AG08396 (cell line): ENCODE measurements at places on chromosomes 3 and 15.

GRCh38 chr3:63385629-63386028 lies 107.5 kb downstream of the SYNPR start:
- no peak for DNase-seq

- DNase-seq: peak; percentile 78
Measured at GRCh38 chr15:32870240-32871033, 152.6 kb downstream of the GREM1 start.

DNA sequence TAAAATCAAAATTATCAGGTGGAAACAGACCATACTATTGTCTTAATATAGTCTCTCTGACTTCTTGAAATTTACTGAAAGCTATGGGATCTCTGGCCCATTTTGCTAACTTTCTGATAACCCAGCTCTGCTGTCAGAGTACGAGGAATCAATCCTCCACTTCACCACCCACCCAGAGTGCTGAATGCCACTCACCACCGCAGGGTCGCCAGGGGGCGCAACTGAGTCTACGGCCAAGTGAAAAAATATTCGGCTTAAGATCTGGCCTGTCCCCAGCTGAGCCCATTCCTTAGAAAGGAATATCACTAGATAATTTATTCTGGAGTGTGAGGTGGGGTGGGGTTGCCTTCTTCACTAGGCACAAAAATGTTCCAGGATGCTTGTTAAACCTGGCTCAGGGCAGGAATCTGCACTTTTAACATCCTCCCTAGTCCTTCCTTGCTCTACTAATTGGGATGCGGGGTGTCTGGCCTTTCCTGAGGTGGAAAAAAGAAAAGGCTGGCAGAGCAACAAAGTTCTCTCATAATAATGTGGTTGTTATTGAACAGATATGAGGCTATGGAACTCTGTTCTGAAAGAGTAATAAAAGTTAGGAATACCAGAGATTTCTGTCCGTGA lies 520.6 kb downstream of the MFSD1 start:
- peak; percentile 62 for DNase-seq

- no peak for DNase-seq
Measured at GRCh38 chr3:11375333-11376088, 103.3 kb downstream of the ATG7 start.

DNA sequence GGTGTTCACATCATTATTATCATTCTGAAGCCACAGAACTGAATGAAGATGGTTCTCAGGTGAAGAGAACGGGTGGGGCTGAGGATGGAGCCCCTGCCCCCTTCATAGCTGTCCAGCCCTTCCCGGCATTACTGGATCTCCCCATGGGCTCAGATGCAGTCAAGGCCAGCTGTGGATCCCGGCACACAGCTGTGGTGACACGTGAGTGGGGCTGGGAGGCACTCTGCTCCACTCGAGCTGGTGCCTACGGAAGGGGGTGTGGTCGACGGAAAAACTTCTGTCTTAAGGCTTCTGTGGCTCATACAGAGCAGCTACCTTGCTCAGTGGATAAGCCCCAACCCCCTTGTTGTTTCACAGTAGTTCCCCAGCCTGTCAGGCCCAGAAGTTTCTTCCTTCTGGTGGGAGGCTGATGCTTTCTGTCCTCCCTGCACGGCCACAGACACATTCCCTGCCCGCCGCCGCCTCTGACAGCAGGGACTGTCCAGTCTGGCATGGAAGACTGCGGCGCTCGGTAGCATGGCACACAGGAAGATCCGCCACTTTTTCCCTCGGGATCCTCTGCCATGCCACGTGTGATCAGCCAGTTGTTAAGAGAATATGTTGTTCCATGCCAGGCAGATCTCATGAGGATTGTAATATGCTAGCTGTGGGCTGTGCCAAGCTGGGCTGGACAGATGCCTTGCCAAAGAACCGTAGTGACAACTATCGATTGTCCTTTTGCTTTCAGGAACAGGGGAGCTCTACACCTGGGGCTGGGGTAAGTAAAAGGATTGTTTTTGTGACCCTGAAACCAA lies 5.8 kb downstream of the RCCD1 start:
- no peak for DNase-seq

- no peak for DNase-seq
Measured at GRCh38 chr15:61582092-61582491, 353.0 kb upstream of the RORA start.

DNA sequence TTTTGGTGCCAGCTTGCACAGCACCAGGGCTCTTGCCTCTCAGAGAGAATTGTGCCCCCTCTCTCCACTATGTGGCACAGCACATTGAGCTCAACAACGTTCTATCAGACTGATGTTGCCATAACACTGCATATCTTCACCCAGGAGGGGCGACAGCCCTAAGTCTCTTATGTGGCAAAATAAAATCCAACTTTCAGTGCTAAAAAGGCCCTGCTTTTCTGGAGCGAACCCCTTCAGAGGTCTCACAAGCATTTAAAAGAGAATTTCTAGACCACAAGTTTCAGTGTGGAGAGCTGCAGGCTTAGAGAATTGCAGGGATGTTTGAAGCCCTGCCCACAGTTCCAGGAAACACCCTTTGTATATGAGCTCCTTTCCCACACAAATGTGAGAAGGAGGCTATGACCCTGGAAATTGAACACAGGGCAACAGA lies 85.5 kb downstream of the LIPC start:
- no peak for DNase-seq

- no peak for DNase-seq
Measured at GRCh38 chr3:37241880-37242279, 67.5 kb upstream of the LRRFIP2 start.

DNA sequence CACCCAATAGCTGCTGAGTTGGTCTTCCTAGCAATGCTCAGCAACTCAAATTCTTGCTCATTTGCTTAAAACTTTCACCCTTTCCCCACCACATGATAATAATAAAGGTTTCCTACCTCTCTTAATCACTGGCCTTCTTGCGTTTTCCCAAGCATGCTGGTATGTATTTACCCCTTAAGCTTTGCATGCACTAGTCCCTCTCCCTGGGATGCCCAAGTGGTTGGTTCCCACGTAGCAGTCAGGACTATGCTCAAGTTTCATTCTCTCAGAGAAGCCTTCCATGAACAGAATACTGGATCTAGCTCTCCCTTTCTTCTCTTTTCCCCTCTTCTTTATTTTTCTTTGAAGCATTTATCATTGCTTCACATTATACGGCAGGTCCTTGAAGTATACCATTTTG lies 108.8 kb downstream of the KBTBD8 start:
- no peak for DNase-seq

DNA sequence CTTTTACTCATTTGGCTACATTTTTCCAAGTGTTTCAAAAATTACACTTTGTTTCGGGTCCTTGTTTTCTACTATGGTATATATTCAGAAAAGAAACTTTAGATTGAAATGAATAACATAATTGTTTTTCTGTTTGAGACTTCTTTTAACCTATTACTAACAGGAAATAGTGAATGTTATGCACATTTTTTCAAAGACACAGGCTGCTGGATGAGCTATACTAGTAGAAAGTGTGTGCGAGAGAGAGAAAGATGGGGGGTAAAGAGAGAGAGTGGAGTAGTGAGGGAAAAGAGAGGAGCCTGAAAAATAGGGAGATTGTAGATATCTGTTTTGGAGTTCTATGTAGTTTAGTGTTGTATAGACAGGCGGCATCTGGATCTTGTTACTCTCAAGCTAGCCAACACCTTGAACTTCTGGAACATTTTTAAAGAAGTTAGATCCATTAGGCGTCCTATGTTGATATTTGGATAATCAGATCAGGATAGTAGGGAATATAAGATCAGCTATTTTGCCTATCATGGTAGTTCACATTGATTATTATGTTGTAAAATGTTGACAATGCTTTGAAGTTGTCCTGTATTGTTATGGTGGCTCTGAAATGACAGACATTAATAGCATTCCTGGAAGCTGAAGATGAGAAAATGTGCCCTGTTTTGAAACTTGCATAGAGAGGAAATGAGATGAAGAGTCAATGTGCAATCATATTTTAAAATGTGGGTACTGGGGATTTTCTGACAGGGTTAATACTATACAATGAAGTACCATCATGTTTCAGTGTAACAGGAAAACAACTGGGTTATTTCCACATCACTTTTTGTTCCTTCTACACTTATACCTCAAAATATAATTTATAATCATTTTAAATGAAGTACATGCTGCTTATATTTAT lies 2.6 kb downstream of the RBMS3 start:
- DNase-seq: no peak

DNA sequence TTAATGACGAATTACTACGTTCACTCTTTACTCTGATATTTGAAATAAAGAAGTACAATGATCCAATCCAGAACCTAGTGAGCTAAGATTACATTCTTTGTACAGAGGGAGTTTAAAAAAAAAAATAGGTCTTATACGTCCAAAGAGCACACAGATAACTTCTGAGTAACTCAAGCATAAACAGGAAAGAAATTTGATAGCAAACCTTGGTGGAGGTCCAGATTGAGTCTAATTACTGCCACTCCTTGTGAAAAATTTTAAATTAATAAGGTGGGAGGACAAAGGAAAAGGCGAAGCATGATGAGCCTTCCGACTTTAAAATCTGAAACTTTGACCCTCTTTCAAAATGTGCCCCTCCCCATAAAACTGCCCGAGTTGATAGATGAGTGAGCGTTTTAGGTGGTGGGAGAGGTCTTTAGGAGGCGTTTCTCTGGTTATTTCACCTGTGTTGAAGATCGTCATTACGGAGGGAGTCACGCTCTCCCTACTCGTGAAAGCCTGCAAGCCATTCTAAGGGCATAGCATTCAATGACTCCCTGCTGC lies 127.0 kb upstream of the ROBO2 start:
- DNase-seq: no peak
